Skin of body (tissue), 3 donors: ENCODE measurements at places on chromosomes 2 and 18. TPM values are rescaled to one million over a fixed set of nuclear protein-coding genes. Genes with fewer than 3 reads are reported as not detected.

SLC9A4 gene
- total RNA-seq, result 1.3 TPM

FSHR gene
- not detected for total RNA-seq

NABP1 gene
- total RNA-seq, result 22.4 TPM

UGT1A5 gene
- not detected for total RNA-seq

UBXN4 gene
- 91.2 TPM for total RNA-seq

GCKR gene
- total RNA-seq, result 0.49 TPM

TUBB6 gene
- total RNA-seq, result 188 TPM

GCG gene
- not detected for total RNA-seq

KLHL41 gene
- 414 TPM for total RNA-seq

KIF1A gene
- 0.89 TPM for total RNA-seq

INHA gene
- 0.10 TPM for total RNA-seq

PRADC1 gene
- 9.0 TPM for total RNA-seq

SLC40A1 gene
- total RNA-seq, result 265 TPM

LCT gene
- total RNA-seq, result under 0.01 TPM

SPP2 gene
- not detected for total RNA-seq
